ENCODE measurements at places on chromosomes 7 and 10.

DNA sequence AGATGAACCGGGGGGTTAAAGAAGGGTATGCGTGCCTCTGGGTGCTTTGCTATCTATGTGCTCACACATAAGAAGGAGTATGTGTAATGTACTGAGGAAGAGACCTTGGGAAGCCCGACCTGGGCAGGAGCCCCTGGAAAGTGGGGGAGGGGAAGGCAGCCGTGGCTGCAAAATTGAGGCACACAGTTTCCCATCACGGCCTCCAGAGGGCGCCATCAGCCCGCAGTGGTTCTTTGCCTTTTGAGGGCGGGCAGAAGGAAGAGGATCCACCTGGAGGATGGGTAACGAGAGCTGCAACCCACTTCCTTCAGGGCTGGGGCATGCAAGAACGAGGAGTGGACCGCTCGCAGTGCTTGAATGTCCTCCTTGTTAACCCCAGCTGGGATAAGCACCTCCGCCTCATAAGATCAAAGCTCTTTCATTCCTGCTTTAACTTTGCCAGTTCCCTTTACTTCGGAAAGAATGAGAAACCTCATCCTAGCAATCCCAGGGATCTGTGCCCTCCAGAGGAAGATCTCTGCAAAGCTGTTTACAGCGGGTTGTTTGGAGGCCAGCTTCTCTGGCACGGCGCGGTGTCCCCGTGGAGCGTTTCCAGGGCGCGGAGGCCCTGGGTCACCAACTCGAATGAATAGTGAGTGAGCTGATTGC is 77.9 kb downstream of the PCGF5 start:
- peak; percentile 92 for DNase-seq

GRCh38 chr10:5654218-5654755 is 12.1 kb downstream of the ASB13 start:
- no peak for DNase-seq

- no peak for DNase-seq
Observed at GRCh38 chr10:69262292-69262751, 16.0 kb upstream of the HK1 start.

DNA sequence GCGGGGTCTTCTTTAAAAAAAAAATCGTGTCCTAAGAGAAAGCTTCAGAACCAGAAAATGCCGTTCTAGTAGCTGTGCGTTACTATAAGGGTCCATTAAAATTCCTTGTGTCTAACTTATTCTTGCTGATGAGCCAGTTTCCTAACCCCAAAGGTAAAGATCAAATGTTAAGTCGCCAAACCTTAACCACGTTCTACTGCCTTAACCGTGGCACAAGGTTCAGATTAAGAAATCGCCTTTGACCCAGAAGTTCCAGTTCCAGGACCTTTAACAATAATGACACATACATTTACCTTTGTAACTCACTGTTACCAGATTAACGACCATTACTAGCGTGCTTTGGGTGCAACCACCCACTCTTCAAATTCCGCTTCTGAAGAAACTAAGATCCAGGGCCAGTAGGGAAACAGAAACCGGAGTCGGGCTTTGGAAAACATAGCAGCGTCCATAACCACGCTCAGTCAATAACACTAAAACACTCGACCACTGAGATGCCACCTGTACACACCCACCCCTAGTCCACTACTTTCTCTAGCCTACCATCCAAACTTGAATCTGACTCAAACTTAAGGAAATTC is 620 bp downstream of the BET1 start:
- no peak for DNase-seq

DNA sequence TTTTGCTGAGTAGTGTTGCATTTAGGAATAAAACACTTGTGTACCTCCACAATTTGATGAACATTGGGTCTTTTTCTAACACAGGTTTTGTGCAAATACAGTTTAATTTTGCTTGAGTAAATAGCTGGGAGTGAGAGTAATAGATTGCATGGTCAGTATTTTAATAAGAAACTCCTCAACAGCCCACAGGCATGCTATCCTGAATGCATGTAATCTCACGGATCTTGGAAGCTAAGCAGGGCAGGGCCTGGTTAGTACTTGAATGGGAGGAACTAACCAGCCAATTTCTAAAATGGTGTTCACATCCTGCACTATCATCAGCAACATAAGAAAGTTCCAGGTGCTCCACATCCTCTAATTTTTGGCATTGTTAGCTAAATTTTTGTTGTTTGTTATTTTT is 685.4 kb upstream of the MBL2 start:
- DNase-seq, result no peak

- DNase-seq, result no peak
Observed at GRCh38 chr10:106396192-106396591, 768.3 kb downstream of the SORCS1 start.

DNA sequence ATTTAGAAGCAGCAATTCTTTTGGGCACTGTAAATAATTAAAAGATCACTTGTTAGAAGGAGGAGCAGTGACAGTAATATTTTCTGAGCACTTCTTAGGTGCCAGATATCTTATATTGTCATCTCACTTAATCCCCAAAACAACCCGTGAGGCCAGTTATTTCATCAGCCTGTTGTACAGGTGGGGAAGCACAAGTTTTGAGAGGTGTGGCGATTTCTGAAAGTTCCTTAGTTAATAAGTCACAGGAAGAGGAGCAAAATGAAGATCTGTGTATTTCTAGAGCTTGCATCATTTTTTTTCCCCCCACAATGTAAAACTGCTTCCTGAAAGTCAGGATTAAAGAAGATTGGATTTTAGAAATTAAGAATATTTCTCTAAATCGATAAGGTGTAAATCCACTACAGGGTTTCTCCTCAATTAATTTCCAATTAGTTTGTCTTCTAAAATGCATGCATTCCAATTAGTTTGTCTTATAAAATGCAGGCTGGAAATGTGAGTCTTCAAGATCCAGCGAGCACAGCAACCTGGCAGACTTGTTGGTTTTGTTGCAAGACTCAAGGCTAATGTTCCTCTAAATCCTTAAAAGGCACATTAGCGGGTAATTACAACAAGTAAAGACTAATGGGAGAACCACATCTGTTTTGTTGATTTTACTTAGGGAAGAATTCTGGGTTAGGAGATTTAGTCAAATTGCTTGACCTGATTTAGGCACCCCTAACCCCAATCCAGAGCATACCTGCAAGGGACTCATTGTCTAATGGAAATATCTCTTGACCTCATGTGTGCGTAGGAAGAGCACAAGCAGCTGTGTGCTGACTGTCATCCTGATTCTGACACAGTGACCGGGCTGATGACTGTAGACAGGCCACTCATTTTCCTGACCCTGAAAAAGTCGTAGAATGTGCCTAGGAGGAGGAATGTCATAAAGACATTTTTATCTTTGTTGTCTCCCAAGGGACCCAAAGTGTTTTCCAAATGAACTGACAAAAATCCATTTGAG is 272.0 kb downstream of the BAMBI start:
- DNase-seq, result peak; percentile 16

DNA sequence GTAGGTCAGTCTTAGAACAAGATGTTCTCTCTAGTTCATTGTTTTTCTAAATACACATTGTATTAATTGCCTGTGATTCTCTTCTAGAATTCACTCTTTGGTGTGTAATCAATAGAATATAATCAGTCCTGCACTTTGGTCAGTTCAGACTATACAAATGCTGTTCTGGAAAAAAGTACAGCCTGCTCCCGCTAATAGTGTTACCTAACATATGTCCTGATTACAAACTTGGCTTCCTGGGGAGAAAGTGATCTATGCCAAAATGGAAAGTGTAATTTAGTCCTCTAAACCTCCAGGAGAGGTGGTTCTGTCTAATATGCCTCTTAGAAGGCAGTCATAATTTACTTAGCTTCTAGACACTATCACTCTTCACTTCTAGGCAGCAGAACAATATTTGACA is 215.5 kb downstream of the SEMA3D start:
- DNase-seq, result no peak

- no peak for DNase-seq
Observed at GRCh38 chr7:105261689-105262088, 127.0 kb downstream of the SRPK2 start.

DNA sequence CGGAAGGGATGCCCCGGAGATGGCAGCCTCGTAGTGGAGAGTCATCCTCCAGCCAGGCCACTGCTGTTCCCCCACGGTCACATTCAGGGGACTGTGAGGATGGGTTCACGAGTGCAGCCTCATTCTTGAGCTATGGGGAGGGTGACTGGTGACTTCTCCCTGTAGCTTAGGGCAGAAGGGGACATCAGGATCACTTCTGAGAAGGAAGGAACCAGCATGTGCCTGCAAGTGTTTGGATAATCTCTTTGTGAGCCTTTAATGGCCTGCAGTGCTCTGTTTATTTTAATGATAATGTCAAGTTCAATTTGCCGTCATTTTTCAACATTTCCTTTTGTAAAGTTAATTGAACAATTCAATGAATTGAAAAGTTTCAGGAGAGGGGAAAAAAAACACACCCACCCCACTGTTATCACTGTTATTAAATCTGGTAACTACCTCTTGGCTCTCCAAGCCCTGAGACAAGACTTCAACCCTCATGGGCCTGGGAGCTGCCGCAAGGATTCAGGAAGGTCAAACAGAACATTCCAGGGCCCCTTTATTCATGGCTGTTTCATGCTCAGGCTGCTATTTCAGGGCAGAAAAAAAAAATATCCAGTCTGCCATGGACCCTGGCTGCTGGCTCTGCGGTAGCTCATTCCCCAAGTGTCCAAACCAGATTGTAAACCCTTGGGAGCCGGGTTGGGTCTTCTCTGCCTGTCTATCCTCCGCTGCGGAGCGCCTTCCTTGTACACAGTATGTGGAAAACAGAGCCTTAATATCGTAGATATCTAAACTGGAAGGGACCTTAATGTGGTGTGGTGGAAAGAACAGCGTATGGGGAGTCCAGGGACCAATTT is 100.4 kb downstream of the CDH23 start:
- no peak for DNase-seq

GRCh38 chr10:124997771-124998623 is 56.1 kb downstream of the ZRANB1 start:
- no peak for DNase-seq

DNA sequence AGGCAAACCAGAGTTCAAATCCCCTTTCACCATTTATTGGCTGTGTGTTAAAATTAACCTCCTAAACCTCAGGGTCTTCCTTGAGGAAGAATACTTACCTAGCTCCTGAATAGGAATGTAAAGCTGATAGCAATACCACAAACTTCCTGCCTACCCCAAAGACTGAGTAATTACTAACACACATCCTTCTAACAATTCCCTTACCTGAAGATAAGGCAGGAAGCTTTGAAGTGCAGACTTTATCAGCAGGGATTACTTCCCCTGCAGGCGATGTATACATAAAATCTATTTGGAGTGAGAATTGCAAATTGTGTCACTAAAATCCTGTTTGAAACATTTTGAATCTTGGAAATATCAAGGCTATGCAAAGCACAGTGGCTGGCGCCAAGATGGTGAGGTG is 21.2 kb downstream of the EVX1 start:
- no peak for DNase-seq

- no peak for DNase-seq
Observed at GRCh38 chr10:6271663-6272062, 68.9 kb downstream of the PFKFB3 start.

DNA sequence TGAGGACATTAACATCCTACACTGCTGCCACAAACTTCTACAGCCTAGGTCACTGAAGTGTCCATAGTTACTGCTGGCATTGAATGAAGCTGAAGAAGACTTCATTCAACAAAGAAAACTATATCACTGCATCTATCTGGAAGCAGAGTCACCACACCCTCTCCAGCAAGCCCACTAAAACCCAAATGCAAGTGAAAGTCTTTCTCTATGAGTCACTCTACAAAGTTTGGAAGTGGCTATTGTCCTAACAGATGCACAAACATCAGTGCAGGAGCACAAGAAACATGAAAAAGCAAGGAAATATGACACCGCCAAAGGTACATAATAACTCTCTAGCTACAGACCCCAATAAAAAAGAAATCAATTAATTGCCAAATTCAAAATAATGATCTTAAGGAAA is 43.5 kb upstream of the CAMK2B start:
- DNase-seq, result no peak

GRCh38 chr10:78706726-78707540 is 361.8 kb upstream of the ZMIZ1 start:
- no peak for DNase-seq

- no peak for DNase-seq
Observed at GRCh38 chr7:30433082-30433481, 45.5 kb downstream of the NOD1 start.

DNA sequence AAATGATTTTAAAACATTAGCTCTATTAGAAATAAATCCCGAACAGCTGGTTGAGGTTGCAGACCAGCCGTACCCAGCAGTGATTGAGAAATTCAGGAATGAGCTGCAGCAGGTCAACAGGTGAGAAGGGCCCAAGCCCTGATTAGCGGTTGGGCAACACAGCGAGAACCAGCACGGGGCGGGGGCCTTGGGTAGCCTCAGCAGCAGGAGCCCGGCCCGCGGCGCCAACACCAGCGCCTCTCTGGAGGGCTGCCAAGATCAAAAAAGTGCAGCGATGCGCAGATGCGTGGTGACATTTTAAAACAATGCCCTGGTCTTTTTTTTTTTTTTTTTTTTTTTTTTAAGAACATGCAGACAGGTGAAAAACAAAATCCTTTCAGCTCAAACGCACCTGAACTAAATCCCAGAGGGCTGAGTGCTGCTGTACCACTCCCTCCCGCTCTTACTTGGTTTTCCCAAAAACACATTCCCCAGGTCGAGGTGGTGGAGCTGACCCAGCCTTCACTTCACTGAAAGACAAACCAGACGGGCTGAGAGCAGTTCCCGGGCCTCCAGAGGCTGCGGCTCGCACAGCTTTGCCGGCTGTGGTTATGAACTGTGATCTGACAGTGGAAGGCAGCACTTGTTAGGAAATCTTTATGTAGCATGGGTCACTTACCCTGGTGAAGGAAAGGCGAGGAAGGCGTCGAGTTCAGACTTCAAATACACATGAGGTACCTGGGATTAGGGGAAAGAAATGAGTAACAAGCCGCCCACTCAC is 579.4 kb downstream of the SDK1 start:
- no peak for DNase-seq

- no peak for DNase-seq
Observed at GRCh38 chr7:143493751-143494150, 16.1 kb downstream of the TAS2R41 start.

GRCh38 chr7:56107954-56108258 is 1.6 kb upstream of the CHCHD2 start:
- no peak for DNase-seq

- DNase-seq, result no peak
Observed at GRCh38 chr10:101282947-101283346, 53.7 kb upstream of the LBX1 start.

- peak; percentile 60 for DNase-seq
Observed at GRCh38 chr10:106557951-106558733, 606.4 kb downstream of the SORCS1 start.

DNA sequence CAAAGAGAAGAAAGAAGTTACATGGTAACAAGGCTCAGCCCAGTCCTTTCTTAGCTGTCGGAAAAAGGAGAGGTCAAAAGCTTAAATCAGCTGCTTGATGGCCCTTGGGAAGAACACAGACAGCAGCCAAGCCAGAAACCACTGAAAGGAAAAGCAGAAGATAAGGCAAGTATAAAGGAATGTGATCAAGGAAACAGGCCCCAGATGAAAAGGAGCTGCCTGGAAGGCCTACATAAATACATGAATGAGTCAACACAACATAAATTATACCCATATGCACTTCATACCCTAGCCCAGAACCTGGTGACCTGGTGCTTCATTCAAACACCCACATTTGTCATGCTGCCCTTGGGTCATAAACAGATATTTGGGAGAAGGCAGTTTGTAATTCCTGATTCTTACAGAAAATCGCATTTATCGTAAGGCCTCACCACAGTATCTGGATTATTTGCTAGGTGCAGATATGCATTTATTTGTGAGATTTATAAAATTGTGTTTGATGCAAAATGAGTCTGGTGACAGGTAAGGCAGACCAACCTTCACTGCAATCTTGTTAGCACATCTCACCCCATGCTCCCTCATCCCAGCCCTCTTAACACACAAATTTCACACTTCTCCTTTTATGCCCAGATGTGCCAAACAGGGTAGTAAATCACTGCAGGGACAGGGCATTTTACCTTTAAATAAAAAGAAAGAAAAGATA is 94.9 kb upstream of the KCNIP2 start:
- peak; percentile 92 for DNase-seq
